ENCODE measurements at places on chromosomes 13 and 19.

DNA sequence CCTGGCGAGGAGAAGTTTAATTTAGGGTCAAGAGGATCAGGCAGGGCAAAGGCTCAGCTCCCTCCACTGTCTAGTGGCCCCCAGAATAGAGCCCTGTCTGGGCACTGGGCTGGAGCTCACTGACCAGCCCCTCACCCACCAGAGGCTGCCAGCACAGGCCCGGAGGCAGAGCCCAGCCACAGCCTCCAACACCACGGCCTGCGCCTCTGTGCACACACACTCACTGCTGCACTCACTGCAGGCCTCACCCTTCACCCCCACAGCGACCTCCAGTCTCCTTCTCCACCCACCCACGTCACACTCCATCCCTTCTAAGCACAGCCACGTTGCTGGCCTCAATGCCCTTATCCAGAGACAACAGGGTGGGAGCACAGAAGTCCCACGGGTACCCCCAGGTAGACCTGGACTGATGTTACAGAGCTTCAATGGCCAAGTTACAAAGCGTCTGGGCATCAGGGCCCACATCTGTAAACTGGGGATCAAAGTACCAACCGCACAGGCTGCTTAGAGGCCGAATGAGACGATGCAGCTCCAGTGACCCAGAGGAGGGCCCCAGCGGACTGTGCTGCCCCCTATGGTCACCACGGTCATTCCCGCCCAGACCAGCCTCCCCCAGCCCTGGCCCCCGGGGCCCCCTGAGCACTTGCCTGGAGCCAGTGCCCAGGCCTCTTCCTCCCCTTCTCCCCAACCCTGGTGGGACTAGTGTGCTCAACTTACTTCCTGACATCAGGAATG lies 4.5 kb upstream of the PRKD2 start:
- no peak for DNase-seq

- no peak for DNase-seq
Observed at GRCh38 chr13:32947411-32948276, 68.6 kb upstream of the KL start.

DNA sequence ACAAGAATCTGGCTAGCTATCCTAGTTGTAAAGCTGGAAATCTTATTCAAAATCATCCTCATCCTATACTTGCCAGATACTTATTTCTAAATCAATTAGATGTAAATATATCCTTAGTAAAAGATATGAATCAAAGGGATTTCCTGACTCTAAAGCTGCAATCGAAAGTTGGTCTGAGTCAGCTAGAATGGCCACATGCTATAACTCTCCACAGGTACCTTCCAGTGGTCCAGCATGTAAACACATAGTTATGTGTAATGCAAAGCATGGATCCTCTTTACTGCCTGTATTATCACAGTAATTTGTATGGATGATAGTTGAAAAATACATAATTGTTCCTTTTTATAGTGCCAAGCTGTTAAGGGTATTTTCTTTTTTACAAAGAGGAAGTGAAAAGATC lies 27.4 kb downstream of the SLITRK6 start:
- DNase-seq, result no peak

GRCh38 chr13:51999510-51999911 lies 11.7 kb downstream of the ATP7B start:
- no peak for DNase-seq

DNA sequence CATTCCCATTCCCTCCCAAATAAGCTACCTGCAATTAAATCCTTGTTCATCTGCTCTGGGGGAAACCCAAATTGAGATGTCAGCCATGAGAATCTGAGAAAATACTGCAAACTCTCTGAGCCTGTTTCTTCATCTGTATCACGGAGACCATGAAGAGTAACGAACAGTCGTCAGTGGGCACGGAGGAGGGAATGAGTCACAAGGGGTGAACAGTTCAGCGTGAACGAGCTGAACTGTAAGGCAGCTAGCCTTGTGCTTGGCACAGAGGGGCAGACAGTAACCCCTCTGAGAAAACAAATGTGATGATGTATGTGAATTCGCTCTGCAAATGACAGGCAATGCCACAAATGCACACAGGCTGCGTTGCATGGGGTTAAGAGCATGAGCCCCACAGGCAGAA lies 288.7 kb downstream of the FOXO1 start:
- peak; percentile 61 for DNase-seq

DNA sequence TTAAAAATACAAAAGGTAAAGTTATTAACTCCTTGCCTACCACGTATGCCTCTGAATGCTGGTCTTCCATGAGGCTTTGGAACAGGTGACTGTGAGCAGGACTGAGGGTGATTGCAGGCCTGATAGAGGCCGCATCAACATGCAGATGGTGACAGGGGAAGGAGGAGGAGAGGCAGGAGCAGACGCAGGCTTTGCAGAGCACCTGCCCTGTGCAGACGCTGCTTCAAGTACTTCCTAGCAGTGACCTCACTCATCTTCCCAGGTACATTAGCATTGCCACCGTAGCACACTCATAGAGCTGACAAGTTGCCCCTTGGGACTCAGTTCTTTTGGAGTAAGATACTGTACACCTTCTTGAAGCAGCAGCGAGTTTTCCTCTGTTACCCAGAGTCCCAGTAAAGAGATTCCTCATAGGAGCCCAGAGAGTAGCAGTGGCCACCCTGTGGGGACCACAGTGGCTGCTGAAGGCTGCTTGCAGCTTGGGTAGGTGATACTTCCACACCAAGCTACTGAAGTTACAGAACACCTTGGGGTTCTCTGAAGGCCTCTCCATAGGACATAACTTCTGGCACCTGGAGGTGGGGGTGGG lies 56.0 kb downstream of the ZNF536 start:
- DNase-seq, result no peak

Measured in stimulated activated naive CD8-positive, alpha-beta T cell treated with anti-CD3 and anti-CD28 coated beads, Interleukin-15, Interleukin-2, amounts not matched to agents 100 U/mL and 50 U/mL, for 24 hours (primary cell).